ENCODE measurements at places on chromosomes 2 and 18.

GRCh38 chr18:69364930-69365329, 35.8 kb upstream of the DOK6 start:
- no peak for DNase-seq

- no peak for DNase-seq
These were observed 203.5 kb downstream of the LPIN1 start for GRCh38 chr2:11949732-11950523.

GRCh38 chr18:60549338-60549960, 176.9 kb upstream of the MC4R start:
- DNase-seq = no peak

DNA sequence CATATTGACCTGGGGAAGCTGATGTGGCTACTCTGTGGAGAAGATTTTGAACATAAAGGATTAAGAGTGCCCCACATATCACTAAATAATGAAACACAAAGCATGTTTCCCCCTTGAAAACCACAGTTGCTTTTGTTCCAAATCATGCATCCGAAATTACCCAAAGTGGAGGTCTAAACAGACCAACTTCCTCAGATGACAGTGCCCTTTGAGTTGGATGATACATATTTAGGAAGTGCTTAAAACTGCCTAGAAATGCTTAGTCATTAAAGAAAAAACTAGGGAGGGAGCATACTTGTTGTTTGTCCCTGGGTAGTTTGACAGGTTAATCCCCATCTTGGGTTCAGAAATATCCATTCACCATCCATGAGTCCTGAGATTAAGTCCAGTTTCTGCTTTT, 1070.3 kb downstream of the SUCLG1 start:
- no peak for DNase-seq

- no peak for DNase-seq
These were observed 65.3 kb downstream of the C18orf63 start for GRCh38 chr18:74380916-74381315.

GRCh38 chr18:70132999-70133398, 72.5 kb downstream of the RTTN start:
- DNase-seq = no peak

DNA sequence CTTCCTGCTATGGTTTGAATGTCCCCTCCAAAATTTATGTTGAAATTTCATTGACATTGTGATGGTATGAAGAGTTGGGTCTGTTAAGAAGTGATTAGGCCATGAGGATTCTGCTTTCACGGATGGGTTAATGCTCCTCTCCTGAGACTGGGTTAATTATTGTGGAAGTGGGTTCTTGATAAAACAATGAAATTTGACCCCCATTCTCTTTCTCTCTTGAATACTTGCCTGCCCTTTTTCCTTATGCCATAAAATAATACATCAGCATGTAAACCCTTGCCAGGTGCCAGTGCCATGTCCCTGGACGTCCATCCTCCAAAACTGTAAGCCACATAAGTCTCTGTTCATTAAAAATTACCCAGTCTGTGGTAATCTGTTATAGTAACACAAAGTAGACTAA, 352.8 kb downstream of the LRRTM4 start:
- DNase-seq = no peak

DNA sequence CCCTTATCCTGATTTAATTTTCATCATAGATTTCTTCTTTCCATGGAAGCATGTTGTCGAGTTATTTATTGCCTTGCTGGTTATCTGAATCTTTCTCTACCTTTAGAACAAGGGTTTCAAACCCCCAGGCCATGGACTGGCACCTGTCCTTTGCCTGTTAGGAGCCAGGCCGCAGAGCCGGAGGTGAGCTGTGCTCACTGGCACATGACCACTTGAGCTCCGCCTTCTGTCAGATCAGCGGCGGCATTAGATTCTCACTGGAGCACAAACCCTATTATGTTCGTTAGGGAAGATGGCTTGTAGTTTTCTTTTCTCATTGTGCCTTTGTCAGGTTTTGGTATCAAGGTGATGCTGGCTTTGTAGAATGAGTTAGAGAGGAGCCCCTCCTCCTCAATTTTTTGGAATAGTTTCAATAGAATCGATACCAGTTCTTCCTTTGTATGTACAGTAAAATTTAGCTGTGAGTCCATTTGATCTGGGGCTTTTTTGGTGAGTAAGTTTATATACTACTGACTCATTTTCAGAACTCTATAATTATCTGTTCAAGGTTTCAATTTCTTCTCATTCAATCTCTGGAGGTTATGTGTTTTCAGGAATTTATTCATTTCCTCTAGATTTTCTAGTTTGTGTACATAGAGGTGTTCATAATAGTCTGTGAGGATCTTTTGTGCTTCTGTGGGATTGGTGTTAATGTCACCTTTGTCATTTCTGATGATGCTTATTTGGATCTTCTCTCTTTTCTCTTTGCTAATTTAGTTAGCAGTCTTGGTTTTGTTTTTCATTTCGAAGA, 668.0 kb upstream of the FAM98A start:
- no peak for DNase-seq

DNA sequence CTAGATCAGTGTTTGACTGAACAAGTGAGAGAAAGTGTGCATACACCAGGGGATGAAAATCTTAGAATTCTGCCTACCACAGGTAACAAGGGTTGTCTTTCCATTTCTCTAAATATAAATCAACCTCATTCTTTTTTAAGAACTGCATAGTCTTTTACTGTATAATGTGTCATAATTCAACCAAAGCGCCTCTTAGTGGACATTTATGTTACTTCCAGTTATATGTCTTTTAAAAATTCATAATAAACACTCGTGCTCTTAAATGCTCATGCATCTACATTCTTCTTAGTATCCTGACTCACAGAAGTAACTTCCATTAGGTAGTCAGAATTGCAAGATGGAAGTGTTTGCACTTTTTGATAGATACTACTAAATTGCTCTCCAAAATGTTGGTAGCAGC, 76.2 kb downstream of the CHRNA1 start:
- no peak for DNase-seq

GRCh38 chr2:70104231-70105111, 17.2 kb downstream of the PCBP1 start:
- no peak for DNase-seq

DNA sequence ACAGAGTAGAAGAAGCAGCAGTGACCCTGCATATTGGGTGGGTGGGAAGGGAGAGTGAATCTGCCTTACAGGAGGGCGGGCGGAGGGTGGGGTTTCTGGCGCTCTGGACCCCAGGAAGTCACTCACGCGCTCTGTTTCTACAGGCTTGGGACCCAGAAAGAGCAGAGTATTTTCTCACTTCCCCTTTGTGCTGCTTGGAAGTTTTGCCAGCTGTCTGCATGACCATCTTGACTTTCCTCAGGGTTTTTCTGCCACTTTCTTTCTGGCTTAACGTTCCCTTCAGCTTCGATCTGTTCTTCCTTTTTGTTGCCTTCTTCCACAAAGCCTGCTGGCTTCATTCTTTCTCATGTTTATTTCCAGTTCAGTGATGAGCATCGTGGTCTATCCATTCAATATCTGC, 383.1 kb downstream of the GALR1 start:
- no peak for DNase-seq

DNA sequence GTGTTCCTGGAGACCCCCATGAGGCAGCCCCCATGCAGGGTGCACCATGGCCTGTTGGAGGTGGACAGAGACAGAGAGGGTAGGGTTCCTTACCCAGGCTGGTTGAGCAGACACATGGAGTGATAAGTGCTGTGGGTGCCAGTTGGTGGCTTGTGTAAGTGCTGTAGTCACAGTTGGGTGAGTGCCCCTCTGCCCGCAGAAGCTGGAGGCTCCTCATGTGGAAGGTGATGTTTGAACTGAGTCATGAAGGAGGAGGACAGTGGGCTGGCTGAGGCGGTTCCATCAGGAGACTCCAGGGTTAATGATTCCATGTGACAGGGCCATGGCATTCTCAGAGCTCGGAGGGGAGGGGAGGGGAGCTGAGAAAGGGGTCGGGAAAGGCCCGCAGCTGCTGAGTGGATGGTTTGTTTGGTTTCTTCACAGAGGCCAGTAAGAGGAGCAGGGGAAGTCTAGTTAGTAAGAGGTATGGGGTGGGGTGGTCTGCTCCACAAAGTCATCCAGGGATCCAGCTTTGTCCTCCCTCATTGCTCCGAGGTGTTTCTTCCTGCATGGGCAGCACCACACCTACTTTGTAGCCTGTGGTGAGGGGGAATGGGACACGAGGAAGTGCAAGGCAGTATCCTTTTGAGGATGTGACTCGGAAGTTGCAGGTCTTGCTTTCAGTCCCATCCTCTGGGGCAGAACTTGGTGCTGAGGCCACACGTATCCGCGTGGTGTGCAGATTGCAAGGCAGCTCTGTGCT, 13.6 kb downstream of the IMPA2 start:
- no peak for DNase-seq

GRCh38 chr2:236352761-236353593, 88.8 kb upstream of the ASB18 start:
- peak; percentile 26 for DNase-seq

- no peak for DNase-seq
These were observed 19.0 kb downstream of the DGKD start for GRCh38 chr2:233373316-233373715.

GRCh38 chr2:118077636-118078247, 10.5 kb upstream of the INSIG2 start:
- no peak for DNase-seq

- no peak for DNase-seq
These were observed 114.0 kb upstream of the STON1 start for GRCh38 chr2:48415836-48416515.

DNA sequence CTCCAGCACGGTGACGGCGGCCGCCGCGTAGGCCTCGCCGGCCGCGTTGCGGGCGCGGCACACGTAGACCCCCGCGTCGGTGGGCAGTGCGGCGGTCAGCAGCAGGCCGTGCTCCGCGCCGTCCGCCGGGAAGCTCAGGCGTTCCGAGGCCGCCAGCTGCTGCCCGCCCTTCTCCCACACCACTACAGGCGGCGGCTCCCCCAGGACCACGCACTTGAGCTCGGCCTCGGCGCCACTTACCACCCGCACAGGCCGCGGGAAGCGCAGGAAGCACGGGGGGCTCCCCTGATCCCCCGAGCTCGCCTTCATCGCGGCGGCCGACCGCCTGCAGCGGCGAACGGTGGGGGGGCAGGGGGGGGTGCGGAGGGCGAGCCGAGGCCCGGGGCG, 422 bp downstream of the OBSL1 start:
- DNase-seq = no peak

DNA sequence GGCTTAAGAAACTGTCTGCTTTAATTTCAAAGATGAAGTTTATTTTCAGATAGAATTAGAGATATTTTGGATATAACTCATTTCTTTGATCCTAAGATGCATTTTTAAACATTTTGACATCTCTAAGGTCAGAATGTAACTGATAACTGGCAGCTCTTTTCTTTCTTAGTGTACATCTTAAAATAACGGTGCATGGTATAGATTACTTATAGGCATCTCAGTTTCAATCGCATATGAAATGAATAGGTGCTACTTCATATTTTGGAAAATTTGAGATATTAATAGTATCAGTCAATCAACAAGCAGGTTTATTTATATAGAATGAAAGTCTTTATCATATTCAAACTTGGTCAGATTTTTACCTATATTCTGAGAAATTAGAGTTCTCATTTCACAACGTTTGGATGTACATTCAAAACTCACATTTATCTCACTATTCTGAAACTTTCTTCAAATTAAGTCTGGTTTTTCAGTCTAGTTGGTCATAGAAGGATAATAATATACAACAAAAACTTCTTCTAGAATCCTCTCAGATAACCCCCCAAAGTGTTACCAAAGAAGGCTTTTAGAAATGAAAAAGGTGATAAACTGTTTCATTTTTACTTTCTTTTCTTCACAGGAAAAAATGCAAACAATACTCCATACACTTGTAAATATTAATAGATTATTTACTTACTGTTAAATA, 122.8 kb upstream of the WDSUB1 start:
- DNase-seq = no peak

GRCh38 chr2:239691720-239692119, 290.9 kb upstream of the HDAC4 start:
- no peak for DNase-seq

- no peak for DNase-seq
These were observed 140.7 kb upstream of the THUMPD2 start for GRCh38 chr2:39919511-39920306.

DNA sequence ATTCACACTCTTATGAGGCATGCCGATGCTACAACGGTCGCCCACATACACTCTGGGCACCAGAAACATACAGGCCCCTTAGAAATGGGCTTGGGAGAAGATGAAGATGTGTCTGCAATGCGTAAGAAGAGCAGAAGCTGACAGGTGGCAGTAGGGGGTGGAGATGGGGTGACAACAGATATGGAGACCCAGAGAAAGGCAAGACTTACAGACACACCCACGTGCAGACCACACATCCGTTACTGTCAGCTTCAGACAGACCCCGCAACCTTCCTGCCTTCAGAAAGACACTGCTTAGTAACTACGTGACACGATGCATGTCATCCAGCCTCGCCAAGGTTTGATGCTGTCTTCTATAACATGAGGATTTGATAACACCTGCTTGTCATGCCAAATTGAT, 89.5 kb downstream of the ZFP36L2 start:
- DNase-seq = peak; percentile 73

DNA sequence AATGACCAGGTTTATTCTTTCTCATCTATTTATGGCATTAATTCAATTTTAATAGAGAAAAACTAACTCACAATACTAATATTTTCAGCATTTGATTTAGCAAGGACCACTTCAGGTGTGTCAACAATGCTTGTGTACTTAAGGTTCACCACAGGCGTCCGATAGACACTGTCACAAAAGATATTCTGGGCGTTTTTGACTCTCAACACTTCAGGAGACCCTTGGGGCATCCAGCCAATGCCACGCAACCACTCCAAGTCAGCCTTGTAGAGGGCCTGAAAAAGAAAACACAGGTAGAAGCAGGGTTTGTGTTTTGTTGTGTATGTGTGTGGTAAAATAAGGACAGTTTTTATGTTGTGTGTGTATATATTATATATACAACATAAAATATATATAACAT, 158.2 kb downstream of the NEB start:
- no peak for DNase-seq

DNA sequence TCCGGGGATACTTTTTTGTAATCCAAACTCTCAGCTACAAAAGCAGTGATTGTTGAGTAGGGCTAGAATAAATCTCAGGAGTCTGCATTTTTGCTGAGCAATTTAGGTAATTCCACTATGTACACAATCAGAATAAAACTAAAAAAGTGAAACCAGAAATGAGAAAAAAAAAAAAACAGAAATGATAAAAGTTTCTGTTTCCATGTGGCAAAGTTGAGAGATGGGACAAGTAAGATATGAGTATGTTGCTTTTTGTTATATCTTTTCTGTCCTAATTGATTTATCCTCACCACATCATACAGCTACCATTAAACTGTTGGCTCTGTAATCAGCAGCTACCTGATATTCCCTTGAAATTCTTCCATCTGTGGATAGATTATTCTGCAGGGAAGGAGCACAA, 92.7 kb downstream of the VWC2L start:
- DNase-seq = no peak

DNA sequence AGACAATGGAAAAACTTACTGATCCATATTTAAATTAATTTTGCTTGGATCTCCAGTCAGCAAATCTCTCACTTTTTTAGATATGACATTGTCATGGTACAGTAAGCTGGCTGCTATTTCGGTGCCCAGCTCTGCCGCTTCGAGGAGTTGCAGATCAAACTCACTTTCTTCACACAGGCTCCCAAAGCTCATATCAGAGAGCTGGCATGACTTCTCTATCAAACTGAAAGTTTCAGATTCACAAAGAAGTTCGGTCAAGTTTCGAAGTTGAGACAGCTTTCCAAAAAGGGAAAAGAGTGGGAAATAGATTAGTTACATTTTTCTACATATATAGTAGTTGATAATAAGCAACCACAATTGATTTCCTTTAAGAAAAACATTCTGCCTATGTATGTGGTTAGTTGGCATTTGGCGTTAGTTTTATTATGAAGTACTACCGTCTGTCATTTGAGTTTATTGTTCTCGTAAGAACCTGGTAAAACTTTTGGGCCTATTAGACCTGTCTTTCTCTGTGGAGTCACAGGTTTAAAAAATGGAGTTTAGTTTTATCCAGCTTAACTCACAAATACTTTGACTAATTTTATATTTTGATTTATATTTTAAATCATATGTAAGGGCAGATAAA, 118.8 kb downstream of the ABCA12 start:
- no peak for DNase-seq
